8988T (cell line): ENCODE measurements at places on chromosomes 2 and 18.

- DNase-seq, result no peak
Measured at GRCh38 chr2:98278074-98278473, 68.2 kb upstream of the CNGA3 start.

- DNase-seq, result no peak
Measured at GRCh38 chr18:46319783-46320182, 215.6 kb downstream of the HAUS1 start.

DNA sequence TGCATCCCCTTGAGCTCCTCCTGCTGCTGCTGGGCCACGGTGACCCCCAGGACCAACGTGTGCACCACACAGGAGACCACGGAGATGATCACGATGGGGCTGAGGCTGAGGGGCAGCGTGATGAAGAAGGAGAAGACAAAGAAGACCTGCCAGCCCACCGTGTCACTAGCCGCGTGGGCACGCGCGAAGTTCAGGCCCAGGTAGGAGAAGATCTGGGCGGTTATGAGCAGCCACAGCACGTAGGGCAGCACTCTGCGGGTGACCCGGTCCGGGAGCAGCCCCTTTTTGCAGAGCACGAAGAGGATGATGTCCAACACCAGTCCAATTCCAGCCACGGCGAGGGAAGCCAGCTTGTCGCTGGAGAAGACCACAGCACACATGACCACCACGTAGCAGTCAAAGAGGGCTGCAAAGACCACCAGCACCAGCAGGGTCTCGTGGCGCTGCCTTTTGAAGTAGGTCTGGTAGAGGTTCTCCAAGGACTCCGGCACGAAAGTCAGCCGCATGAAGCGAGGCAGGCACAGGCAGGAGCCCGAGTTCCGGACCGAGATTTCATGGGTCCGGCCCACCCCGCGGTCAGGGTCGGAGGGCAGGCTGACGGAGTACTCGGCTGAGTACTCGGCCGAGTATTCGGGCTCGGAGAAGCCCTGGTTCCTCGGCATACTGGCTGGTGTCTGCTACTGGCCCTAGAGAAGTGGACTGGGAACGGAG, 1.6 kb downstream of the ADCY3 start:
- DNase-seq, result no peak

- DNase-seq, result no peak
Measured at GRCh38 chr2:127527001-127527804, 914 bp upstream of the IWS1 start.

- DNase-seq, result no peak
Measured at GRCh38 chr2:37507051-37507410, 162.6 kb downstream of the QPCT start.

DNA sequence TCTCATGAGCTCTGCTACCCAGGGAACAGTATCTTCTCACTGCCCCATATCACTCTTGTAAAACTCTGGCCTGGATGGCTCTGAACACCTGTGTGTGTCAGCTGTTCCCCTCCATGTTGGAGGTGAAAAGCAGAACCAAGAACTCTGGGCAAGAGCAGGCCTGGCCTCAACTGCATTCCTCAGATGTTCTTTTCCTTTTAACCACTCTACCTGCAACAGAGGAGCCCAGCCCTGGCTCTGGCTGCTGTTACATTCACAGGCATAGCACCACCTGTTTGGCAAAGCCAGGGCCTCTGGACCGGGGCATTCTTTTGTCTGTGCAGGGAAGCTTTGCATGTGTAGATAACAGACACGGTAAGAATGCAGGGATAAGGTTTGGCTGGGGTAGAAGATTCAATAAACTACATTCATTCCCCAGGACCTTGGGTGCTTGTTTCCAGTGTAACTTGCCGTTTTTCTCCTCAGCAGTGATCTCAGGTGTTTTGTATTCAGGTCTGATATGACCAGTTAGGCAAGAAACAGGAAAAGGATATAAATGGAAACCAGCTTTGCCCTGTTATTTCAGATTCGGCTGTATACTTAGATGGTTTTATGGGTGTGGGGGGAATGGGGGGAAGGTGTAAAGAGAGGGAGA, 95.1 kb downstream of the SPTBN1 start:
- DNase-seq, result no peak

GRCh38 chr2:37526323-37526722, 145.1 kb downstream of the CDC42EP3 start:
- no peak for DNase-seq

- DNase-seq, result no peak
Measured at GRCh38 chr2:233258211-233258610, 6.7 kb downstream of the ATG16L1 start.

DNA sequence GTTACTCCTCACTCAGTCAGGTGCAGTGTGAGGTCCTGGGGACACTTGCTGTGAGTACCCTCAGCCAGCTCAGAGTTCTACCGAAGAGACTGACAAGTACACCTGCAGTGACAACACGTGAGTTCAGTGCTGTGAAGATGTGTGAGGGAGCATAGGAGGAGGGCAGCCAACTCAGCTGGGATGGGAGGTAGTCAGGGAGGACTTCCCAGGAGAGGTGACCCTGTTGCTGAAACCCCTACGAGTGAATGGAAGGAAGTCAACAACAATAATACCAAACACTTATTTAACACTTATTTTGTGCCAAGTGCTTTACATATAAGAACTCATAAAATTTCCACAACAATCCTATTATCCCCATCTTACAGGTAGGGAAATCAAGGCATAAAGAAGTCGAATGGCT, 10.2 kb downstream of the TMEM177 start:
- no peak for DNase-seq

DNA sequence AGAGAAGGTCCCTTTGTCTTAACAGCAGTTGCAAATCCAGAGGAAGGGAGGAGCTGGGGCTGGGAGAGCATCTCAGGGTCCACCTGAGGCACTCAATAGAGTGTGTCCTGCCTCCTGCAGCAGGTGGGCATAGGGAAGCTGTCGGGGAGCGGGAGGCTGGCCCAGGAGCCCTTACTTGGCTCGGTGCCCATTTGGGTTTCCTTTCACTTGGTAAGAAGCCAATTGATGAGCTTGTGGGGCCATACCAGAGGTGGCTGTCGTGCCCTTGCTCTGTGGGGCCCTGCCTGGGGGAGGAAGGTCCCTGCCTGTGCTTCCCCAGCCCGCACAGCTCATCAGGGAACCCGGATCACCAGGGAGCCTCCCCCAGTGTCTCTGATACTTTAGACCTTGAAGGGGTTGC, 229.7 kb downstream of the DYSF start:
- no peak for DNase-seq

GRCh38 chr2:129877289-129877741, 102.2 kb upstream of the RAB6C start:
- peak; percentile 83 for DNase-seq

GRCh38 chr2:188884046-188884445, 90.1 kb upstream of the COL3A1 start:
- no peak for DNase-seq

- DNase-seq, result no peak
Measured at GRCh38 chr2:64650296-64650695, 3.4 kb downstream of the SERTAD2 start.

DNA sequence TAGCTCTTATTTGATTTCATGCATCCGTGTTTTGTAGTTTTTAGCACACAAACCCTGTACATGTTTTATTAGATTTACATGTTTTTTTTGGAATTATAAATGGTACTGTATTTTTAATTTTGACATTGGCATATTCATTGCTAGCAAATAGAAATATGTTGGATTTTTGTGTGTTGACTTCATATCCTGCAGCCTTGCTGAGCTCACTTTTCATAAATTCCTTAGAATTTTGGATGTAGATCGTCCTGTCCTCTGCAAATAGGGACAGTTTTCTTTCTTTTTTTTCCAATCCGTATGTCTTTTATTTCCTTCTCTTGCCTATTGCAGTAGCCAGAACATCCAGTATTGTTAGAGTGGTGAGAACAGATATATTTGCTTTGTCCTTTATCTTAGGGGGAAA, 46.7 kb upstream of the GPR17 start:
- DNase-seq, result no peak

DNA sequence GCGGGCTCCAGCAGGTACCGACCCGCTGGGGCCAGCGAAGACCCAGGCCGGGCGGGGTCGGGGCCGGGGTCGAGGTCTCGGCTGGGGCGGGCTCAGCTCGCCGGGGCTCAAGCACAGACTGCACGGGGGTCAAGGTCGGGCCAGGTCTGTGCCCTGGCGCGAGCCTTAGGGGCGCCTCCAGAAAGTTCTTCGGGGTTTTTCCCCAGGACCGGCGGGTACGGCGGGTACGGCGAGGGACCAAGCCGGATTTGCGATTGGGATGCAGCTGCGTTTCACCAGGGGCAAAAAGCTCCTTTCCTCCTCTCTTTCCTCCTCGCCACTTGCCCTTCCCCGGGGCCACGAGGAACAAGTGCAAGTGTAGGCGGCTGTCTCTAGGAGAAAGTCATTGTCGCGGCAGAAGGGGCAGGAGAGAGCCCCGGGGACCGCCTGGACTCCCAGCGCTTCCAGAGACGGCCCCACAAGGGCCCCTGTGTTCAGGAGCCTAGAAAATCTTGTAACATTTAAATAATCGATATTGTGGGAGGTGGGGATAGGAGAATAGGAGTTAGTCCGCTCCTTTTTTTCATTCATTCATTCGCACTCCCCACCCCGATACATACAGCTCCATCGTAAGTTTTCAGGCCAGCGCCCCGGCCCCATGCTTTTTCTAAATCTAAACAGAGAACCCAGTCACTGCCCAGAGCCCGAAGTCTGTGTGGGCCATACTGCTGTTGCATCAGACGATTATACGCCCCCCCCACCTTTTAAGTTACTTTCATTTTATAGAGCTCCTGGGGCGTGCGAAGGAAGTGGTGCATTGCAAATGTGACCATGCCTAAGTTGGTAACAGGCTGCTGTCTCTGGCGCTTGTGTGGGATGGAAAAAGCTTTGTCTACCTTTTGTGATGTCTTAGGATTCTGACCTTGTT, 679 bp downstream of the PMAIP1 start:
- no peak for DNase-seq

- DNase-seq, result no peak
Measured at GRCh38 chr18:27004056-27004829, 138.7 kb upstream of the AQP4 start.

- DNase-seq, result no peak
Measured at GRCh38 chr2:26590508-26590907, 50.7 kb downstream of the CIB4 start.

DNA sequence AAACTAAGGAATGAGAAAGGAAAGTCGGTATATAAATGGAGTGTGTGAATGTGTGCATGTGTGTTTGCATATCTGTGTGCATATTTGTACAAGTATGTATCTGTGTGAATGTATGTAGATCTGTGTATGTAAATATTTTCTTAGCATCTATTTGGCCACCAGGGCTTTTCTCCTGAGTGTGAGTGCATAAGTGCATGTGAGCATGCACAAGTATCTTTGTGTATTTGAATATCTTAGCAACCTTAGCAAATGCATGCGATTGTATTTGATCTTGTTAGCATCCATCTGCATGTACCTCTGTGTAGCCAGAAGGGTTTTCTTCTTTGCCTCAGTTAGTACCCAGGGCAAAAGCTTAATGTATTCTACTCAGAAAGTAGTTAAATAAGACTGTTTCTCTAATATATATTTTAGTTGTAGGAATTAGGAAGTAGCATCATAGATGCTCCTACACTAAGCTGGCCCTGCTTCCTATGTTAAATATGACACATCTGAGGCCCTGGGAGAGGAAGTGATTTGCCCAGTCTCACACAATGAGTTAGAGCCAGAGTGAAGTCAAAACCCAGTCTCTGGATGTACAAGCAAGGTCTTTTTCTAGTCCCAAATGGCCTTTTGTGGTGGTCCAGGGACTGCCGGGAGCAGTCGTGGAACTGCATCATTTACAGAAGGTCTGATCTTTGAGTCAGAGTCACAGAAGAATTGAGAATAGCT, 9.2 kb downstream of the FKBP1B start:
- no peak for DNase-seq

DNA sequence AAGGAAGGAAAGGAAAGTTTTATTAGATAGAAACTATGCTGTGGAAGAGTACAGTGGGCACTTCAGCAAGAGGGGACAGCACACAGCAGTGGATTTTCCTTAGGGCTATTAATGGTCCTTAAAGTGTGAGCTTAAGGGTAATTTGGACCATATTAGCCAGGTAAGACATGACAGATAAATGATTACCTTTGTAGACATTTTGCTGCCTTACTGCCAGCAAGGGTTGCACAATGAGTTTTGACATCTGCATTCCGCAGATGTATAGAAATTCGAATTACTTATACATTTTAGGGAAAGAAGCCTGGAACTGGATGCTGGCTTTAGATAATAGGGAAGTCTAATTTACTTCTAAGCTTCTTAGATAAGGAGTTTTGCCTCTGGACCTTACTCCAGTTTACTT, 14.0 kb upstream of the UBE2F start:
- no peak for DNase-seq

- no peak for DNase-seq
Measured at GRCh38 chr2:70870790-70871189, 35.2 kb upstream of the CD207 start.

DNA sequence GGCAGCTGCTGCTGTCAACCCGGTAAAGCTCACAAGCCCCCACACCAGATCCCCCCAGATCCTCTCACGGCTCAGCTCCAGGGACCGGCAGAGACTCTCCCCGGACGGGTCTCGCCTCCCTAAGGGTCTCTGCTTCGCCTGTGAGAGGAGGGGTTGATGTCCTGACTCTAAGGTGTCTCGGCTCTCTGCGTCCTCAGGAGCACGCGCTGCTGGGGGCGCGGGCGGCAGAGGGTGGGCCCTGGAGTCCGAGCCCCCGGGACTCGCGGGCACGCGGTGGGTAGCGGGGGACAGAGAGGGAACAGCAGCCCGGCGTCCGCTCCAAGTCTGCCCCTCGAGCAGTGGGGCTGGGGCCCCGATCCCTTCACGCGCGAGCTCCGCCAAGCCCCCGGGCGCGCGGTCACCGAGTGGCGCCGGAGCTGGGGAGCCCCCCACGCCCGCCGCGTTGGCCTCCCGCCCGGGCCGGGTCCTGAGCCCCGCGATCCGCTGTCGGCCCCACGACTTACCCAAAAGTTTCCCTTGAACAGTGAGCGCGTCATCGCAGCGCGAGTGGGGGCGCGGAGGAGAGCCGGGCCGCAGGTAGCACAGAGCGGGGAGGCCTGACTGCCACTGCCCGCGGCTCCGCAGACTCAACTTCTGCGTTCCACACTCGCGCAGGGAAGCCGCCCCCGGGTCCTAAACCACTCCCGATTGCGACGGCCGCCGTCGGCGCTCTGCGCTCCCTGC, at the start of gene PSTPIP2:
Gene PSTPIP2, minus strand, starts transcription at position 608 of the 723 bp plus-strand sequence. Its CDS starts 72 bp downstream, at position 536.
- DNase-seq, result no peak

DNA sequence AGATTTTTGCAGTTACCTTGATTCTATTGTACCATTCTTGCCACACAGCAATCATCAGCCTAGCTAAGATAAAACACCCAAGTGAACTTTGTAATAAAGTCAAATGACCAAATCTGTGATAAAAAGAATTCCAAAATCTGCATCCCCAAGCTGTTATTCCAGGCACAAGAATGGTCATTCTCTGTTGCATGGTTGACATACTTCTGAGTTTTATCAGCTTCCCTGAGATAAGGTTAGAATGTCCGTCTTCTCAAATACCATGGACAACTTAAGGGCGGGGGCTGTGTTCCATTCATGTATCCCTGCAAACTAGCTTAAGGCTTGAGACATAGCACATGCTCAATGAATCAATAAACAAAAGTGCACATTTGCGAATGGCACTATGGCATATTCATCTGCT, 8.1 kb upstream of the BMP10 start:
- DNase-seq, result no peak

GRCh38 chr2:239148495-239149200, 252.2 kb downstream of the HDAC4 start:
- no peak for DNase-seq

- no peak for DNase-seq
Measured at GRCh38 chr2:185128996-185129395, 530.7 kb downstream of the ZNF804A start.
